ENCODE measurements at places on chromosomes 7 and 10. TPM values are rescaled to one million over a fixed set of nuclear protein-coding genes. Genes with fewer than 3 reads are reported as not detected.

The FRAT2 gene
- 8.8 TPM for polyA plus RNA-seq

The AKR1D1 gene
- polyA plus RNA-seq, result not detected

The HIBADH gene
- 29.8 TPM for polyA plus RNA-seq

The LIPM gene
- polyA plus RNA-seq, result not detected

The AKR1C4 gene
- polyA plus RNA-seq, result not detected

The TWIST1 gene
- polyA plus RNA-seq, result not detected

The PILRA gene
- not detected for polyA plus RNA-seq

The PVRIG gene
- 89.0 TPM for polyA plus RNA-seq

The TCERG1L gene
- polyA plus RNA-seq, result not detected

The PRRT4 gene
- polyA plus RNA-seq, result not detected

The KCP gene
- polyA plus RNA-seq, result 0.08 TPM

The SFXN4 gene
- 15.1 TPM for polyA plus RNA-seq

The MEOX2 gene
- not detected for polyA plus RNA-seq

The MUC12 gene
- not detected for polyA plus RNA-seq

The NME8 gene
- polyA plus RNA-seq, result not detected

The CLRN3 gene
- not detected for polyA plus RNA-seq

The TRIM50 gene
- not detected for polyA plus RNA-seq

The ZNF117 gene
- 0.46 TPM for polyA plus RNA-seq

The MLXIPL gene
- polyA plus RNA-seq, result not detected

The FKBP14 gene
- 1.0 TPM for polyA plus RNA-seq

The POMZP3 gene
- 4.4 TPM for polyA plus RNA-seq

The PAX2 gene
- polyA plus RNA-seq, result not detected

The NPY gene
- polyA plus RNA-seq, result not detected

The FAM180A gene
- polyA plus RNA-seq, result not detected

The PAPOLB gene
- polyA plus RNA-seq, result not detected

The GPR146 gene
- 17.6 TPM for polyA plus RNA-seq

The NUTM2E gene
- polyA plus RNA-seq, result not detected

The UNC5B gene
- not detected for polyA plus RNA-seq

The CYP2E1 gene
- polyA plus RNA-seq, result not detected

The GAD2 gene
- polyA plus RNA-seq, result not detected

The MRC1 gene
- polyA plus RNA-seq, result 1.8 TPM

The PSD gene
- 2.6 TPM for polyA plus RNA-seq

The AMPH gene
- polyA plus RNA-seq, result 0.09 TPM

The COL17A1 gene
- not detected for polyA plus RNA-seq

The CALHM2 gene
- 40.0 TPM for polyA plus RNA-seq

The SFRP4 gene
- polyA plus RNA-seq, result not detected

The FAM20C gene
- not detected for polyA plus RNA-seq

The SEMA3D gene
- not detected for polyA plus RNA-seq

The MSANTD7 gene
- 9.6 TPM for polyA plus RNA-seq

The STEAP4 gene
- polyA plus RNA-seq, result not detected

The STX1A gene
- 2.3 TPM for polyA plus RNA-seq

The FOXI2 gene
- polyA plus RNA-seq, result not detected

The RP9 gene
- polyA plus RNA-seq, result 26.2 TPM

The BCL7B gene
- 78.9 TPM for polyA plus RNA-seq

The PBLD gene
- polyA plus RNA-seq, result 0.85 TPM

Measured in CD4-positive, CD25-positive, alpha-beta regulatory T cell (primary cell).